Mesenchymal stem cell (in vitro differentiated cells and primary cell): ENCODE measurements at places on chromosomes 16 and 17.

GRCh38 chr17:79027925-79028491 lies 4.0 kb downstream of the C1QTNF1 start:
- no peak for DNase-seq

GRCh38 chr17:36132421-36132831 lies 28.8 kb downstream of the CCL4 start:
- DNase-seq: no peak

- peak; percentile 24 for DNase-seq
Observed at GRCh38 chr17:64123114-64123513, 6.8 kb downstream of the ERN1 start.

DNA sequence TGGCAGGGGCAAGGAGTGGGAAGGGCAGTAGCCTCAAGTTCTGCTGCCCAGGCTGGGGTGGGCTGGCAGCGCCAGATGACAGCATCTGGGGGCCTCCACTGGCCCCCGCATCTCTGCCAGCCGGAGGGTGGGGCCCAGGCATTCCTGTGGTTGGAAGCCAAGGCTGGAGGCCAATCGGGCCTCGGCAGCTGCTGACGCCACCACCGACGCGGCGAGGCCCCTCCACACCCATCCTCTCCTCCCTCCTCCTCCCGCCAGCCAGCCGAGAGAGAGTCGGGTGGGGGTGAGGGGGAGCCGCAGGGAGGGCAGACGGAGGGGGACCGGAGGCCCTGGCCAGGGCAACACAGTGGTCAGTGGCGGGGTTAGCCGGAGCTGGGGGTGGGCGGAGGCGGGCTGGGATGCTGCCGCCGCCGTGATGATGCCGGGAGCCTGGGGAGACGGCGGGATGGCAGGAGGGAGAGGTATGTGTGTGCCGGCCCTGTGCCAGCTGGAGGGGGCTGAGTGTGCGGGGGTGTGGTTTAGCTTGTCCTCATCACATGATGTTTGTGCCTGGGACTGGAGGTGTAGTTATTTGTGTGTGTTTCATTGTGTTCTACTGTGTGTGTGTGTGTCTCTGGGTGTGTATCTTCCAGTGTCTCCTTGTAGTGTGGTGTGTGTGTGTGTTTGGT lies 36.6 kb downstream of the ARHGAP23 start:
- DNase-seq: peak; percentile 93

GRCh38 chr17:3415610-3416009 lies 4.4 kb downstream of the OR3A3 start:
- no peak for DNase-seq

- peak; percentile 66 for DNase-seq
Observed at GRCh38 chr17:2412561-2413021, 11.7 kb upstream of the MNT start.

- DNase-seq: peak; percentile 77
Observed at GRCh38 chr16:15427648-15428239, 6.6 kb upstream of the BMERB1 start.

- DNase-seq: no peak
Observed at GRCh38 chr16:50814541-50814940, 72.7 kb downstream of the CYLD start.

DNA sequence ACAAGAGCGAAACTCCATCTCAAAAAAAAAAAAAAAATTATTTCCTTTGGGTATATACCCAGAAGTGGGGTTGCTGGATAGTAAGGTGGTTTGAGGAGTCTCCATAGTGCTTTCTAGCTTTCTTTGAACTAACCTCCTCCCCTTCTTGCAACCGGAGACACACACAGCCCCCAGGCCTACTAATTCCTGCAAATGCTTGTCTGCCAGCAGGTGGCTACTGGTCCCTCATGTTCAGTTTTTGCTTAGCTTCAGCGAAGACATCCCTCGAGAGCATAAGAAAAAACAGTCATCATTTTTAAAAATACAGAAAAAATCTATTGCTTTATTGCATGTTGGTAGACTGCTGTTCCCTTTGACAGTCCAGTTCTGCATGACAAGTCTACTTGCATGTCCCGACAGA lies 439.0 kb downstream of the UTP18 start:
- no peak for DNase-seq

DNA sequence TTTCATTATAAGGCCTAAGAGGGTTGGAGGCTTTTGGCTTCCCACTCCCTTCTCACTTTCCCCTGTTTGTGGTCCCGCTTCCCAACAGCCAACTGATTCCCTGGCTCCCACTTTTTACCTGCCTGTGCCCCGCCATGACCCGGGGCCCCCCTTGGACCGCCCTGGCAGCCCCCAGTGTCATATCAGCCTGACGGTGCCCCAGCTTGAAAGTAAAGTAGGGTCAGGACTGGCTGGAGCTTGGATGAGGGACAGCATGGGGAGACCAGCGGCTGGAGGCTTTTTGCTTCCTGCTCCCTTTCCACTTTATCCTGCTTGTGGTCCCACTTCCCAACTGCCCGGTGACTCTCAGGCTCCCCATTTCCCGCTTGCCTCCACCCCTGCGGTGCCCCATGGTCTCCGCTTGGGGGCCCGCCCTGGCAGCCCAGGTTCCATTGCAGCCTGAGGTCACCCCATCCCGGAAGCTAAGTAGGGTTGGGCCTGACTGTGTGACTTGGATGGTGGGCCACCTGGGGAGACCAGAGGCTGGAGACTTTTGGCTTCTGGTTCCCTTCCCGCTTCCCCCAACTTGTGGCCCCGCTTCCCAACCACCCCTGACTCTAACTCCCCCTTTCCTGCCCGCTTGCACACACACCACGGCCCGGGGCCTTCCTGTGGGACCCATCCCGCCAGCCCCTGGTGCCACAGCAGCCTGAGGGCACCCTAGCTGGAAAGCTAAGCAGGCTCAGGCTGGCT lies 2274.7 kb downstream of the TP53TG3F start:
- DNase-seq: no peak

GRCh38 chr16:1311738-1312466 lies 2.5 kb downstream of the UBE2I start:
- no peak for DNase-seq

GRCh38 chr17:14747603-14747950 lies 446.7 kb downstream of the HS3ST3B1 start:
- no peak for DNase-seq

DNA sequence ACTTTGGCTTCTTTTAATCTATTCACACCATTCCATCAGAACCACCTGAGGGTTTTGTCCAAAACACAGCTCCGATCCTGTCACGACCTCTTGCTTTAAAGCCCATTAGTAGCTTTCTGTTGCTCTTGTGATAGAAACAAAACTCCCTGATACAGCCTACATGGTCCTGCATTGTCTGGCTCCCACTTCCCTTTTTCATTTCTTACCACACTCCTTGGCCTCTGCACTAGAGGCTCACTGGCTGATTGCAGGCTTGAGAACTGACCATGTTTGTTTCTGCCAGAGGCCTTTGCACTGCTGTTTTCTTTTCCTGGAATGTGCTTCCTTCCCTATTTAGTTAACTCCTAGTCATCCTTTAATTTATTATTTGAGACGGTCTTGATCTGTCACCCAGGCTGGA lies 23.7 kb downstream of the IST1 start:
- DNase-seq: no peak

- no peak for DNase-seq
Observed at GRCh38 chr16:5820472-5820871, 722.9 kb upstream of the EEF2KMT start.

DNA sequence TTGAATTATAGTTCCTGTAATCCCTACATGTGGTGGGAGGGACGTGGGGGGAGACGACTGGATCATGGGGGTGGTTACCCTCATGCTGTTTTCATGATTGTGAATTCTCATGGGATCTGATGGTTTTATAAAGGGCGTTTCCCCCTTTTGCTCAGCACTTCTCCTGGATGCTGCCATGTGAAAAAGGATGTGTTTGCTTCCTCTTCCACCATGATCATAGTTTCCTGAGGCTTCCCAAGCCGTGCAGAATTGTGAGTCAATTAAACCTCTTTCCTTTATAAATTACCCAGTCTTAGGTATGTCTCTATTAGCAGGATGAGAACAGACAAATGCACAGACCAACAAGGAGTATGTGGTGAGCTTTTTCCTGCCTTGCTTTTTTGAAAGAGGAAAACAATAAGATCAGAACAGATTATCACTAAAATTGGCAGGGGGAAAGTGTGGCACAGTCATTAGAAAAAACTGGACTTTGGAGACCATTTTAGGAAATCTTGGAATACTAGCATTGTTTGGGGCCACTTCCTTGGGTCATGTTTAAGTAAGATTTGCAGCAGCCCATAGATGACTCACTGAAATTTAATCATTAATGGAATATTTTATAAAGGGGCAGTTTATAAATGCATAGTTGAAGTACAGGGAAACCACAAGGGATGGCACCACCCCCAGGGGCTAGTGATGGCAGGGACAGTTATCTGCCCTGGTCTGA lies 352.8 kb downstream of the CDH13 start:
- DNase-seq: no peak

- DNase-seq: no peak
Observed at GRCh38 chr16:57179215-57179828, 6.5 kb downstream of the PSME3IP1 start.

- DNase-seq: peak; percentile 59
Observed at GRCh38 chr17:38415250-38416194, 12.7 kb upstream of the ARHGAP23 start.

GRCh38 chr16:70730944-70731343 lies 45.1 kb upstream of the MTSS2 start:
- no peak for DNase-seq

DNA sequence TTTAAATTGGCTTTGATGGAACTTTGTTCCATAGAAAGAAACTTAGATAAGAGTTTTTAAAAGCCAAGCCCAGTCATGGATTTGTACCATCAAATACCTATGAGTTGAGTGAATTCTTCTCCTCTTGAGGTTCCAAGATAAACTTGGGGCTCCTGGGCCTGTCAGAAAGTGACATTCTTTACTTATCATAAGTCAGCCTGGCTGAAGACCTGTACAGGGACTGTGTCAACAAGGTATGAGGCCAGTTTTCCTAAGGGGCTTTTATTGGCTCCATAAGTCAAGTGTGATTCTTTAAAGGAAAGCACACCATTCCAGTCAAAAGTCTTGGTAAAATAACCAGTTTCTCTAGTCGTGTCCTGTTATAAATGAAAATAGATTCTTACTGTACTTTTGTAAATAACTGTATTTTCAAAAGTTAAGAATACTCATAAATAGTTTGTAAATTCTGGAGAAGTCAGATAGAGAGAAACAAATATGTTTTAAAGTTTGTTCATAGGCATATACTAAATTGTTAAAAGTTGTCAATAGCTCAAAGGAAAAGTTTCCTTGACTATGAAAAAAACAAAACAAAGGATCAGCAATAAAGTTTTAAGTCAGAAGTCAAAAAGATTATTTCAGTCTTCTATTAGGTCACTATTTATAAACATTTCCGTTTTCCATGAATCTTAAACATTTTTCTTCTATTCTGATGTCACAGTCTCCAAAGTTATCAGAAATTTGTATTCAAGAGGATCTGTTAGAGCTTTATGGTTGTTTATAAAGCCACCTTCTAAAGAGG lies 22.5 kb upstream of the MYO1D start:
- no peak for DNase-seq

GRCh38 chr16:72666267-72666666 lies 381.7 kb downstream of the ZFHX3 start:
- peak; percentile 7 for DNase-seq

DNA sequence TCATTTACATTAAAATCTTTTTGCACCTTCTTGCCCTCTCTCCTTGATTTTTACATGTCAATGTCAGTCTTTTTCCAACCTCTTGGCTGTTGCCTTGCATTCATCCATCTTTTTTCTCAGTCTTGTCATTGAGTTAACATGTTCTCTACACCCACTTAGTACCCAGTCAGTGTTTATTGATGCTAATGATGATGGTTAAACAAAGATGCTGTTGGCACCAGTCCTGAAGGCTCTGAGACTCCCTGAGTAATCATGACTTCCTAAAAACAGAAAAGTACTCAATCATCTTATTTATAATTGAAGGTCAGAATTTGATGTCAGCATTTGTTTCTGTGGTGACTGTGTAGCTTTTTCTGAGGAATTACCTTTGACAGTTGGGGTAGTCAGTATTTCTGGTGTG lies 104.5 kb downstream of the NLK start:
- DNase-seq: no peak

GRCh38 chr16:87855852-87856715 lies 13.2 kb downstream of the SLC7A5 start:
- peak; percentile 88 for DNase-seq

DNA sequence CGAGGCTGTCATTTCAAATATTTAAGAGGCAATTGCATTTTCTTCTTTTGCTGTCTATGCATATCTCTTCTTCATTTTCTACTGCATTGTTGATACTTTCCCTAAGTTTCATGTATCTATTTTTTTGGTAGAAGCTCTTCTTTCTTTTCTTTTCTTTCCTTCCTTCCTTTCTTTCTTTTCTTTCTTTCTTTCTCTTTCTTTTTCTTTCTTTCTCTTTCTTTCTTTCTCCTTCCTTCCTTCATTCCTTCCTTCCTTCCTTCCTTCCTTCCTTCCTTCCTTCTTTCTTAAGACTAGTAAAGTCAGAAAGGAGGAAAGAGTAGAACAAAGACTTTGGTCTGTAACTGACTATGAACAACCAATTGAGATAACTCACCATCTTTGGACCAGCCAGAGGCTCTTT lies 33.9 kb downstream of the MRC2 start:
- no peak for DNase-seq

DNA sequence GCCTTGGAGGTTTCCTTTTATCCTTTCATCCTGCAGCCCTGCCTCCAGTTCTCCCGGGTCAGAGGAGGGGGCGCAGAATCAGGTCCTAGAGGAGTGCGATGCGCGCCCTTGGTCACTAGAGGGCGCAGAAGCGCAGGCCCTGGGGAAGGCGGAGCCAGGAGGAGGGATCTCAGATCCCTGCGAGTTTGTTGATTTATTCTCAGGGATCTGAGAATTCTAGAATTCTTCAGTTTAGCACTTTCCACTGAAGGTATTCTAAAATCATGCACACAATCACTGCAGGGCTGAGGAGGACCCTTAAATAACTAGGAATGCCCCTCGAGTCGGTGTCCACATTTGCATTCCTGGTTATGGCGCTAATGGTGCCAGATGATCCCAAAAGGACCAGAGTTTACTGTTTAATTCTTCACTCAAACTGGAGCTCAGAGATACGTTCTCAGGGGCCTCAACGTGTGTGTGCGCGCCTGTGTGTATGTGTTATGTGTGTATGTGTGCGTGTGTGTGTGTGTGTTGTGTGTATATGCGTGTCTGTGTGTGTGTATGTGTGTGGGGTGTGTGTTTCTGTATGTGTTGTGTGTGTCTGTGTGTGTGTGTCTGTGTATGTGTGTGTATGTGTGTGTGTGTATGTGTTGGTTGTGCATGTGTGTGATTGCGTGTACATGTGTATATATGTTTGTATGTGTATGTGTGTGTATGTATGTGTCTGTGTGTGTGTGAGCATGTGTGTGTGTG lies 6.9 kb upstream of the ELAC2 start:
- peak; percentile 65 for DNase-seq

DNA sequence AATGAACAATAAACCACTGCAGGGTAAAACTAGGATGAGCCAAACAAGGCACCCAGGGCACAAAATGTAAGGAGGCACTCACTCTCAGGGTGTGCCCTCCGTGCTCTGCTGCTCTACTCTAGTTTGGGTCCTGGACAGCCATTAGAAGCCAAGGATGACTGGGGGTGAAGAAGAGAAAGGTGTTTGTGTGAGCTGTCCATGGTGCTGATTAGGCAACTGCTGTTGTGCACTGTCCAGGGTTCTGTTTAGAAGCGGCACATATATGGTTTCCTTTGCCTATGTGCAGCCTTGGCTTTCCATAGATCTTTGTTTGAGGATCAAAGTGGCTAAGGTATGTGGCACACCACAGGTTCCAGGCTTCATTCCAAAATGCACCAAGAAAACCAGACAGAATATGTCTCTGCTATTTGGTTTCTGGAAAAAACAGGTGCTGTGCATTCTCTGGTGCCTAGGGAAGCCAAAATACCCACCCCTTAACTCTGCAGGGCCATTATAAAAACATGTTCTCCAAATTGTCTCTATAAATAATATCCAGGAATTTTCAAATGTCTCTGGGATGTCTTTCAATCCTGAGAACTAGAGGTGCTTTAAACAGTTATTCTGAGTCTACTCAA lies 123.5 kb downstream of the CBLN1 start:
- peak; percentile 2 for DNase-seq
